ENCODE measurements at places on chromosomes 7 and 10.

GRCh38 chr10:100737355-100738054 lies 7.9 kb upstream of the PAX2 start:
- DNase-seq, result no peak

DNA sequence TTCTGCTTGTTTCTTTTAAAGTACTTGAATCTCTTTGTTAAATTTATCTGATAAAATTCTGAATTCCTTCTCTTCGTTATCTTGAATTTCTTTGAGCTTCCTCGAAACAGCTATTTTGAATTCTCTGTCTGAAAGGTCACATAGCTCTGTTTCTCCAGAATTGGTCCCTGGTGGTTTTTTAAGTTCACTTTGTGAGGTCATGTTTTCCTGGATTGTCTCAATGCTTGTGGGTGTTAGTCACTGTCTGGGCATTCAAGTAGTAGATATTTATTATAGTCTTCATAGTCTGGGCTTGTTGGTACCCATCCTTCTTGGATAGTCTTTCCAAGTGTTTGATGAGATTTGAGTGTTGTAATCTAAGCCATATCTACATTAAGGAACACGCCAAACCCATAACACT lies 1060.6 kb downstream of the LRMDA start:
- no peak for DNase-seq

GRCh38 chr7:101702362-101702850 lies 73.3 kb upstream of the MYL10 start:
- no peak for DNase-seq

- no peak for DNase-seq
Measured at GRCh38 chr7:36387435-36388231, 2.0 kb upstream of the ANLN start.

- DNase-seq, result no peak
Measured at GRCh38 chr10:62023329-62023728, 121.8 kb downstream of the ARID5B start.

DNA sequence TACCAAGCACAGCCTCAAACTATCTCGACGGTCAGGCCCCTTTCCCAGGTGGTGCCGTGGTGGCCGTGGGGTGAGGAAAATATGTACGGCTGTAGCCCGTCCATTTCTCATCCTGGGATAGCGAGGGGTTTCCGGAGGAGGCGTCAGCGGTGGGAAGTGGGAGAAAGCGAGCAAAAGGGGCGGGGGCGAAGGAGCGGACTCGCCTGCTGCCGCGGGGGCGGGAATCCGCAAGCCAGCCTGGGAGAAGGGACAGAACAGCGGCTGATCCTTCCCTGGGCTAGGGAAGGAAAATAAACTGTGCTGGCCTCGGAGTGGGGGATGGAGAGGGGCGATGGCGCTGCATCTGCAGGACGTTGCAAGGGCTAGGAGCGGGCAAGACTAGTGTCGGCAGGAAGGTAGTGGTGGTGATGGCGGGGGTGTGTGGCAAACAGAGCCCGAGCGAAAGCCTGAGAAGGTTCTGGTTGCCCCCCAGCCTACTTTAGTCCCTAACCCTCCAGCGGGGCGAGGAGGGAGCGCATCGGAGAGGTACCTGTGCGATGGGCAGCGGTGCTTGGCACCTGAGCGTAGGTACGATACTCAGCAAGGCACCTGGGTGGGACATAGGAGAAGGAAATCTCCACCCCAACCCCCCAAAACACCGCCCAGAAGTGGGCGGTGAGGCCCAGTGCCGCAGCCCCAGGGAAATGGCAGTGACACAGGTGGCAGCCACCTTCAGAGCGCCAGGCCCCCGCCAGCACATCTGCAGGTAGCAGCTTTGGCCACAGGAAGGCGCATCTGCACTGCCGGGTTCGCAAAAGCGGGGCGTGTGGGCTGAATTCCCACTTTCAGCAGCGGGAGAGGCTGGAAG lies 49.9 kb upstream of the STEAP1B start:
- peak; percentile 69 for DNase-seq

Measured in NCI-H2227 treated with DMSO at 0.1 percent for 48 hours (cell line).